ENCODE measurements at places on chromosomes 5 and 9. TPM values are rescaled to one million over a fixed set of nuclear protein-coding genes. Genes with fewer than 3 reads are reported as not detected.

Gene MACIR
- total RNA-seq: 18.0 TPM

Gene PCDHGC4
- total RNA-seq: not detected

Gene SNCAIP
- total RNA-seq: not detected

Gene AFF4
- 37.2 TPM for total RNA-seq

Gene PLAC8L1
- total RNA-seq: 0.38 TPM

Gene INSL6
- not detected for total RNA-seq

Measured in A549 treated with dexamethasone at 1 μM for 4 hours (cell line).